ENCODE measurements at places on chromosomes 5 and 9.

DNA sequence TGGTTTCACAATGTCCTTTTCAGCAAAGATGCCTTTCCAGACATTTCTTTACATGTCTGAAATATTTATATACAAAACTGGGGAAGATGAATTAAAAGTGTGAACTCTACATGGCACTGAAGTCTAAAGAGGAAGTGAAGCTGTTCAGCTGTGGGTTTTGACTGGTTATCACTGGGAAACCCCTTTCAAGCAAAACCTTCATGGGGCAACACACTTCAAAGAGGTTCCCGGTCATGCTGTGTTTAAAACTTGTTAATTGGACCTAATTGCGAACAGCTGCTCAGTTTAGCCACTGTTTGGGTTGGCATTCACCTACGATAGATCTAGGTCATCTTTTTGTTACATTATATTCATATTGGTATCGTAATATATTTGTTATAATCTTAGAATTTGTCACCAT lies 20.0 kb upstream of the GDNF start:
- DNase-seq = no peak

GRCh38 chr5:132369474-132370180 lies at the start of gene SLC22A5:
Gene SLC22A5 (plus strand): TSS chr5:132369710. CDS start chr5:132369973, 263 bp downstream.
- peak; percentile 96 for DNase-seq

GRCh38 chr9:77594963-77595362 lies 53.2 kb downstream of the GNA14 start:
- DNase-seq = no peak

DNA sequence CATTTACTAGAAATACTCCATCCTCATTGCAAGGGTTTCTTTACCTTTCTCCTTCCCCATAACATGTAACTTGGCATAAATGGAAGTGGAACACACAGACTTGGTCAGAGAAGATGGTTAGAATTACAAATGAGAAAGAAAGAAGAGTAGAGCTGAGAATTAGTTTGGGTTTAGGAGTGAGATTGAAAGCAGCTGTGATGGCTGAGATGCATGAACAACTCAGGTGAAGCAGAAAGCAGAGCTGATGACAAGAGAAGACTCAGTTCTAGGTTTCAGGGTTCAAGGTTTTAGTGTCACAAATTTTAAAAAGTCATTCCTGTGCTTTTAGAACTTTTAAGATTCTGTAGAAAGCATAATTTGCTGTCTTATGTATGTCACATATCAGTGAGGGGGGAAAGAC lies 54.0 kb downstream of the TMEM161B start:
- no peak for DNase-seq

DNA sequence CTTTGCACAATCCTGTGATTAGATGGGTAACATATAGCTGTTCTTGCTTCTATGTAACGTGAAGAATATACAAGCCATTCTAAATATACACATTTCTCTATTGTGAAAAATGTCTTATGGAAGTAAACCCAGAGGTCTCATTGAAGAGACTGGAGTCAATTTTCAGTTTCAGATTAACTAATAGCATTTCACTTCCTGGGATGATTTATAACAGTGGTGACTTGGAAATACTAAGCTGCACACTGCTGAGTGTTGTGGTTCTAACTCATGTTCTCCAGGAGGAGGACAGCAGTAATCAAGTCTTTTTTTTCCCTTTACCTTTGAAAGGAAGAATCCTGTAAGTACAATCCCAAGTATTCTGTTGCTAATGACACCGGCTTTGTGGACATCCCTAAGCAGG lies 3.3 kb downstream of the CTSL start:
- DNase-seq = no peak

DNA sequence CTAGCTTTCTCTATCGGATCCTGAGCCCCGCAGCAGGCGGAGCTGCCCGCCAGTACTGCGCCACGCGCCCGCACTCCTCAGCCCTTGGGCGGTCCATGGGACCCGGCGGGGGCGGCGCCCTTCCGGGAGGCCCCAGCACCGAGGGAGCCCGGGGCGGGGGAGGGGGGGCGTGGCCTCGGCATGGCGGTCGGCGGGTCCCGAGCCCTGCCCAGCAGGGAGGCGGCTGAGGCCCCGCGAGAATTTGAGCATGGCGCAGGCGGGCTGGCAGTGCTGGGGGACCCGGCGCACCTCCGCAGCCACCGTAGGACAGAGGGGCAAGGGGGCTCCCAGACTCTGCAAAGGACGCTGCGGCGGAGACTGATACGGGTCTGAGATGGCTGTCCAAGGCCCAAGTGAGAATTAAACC lies 6.8 kb downstream of the ZDHHC11B start:
- peak; percentile 60 for DNase-seq

DNA sequence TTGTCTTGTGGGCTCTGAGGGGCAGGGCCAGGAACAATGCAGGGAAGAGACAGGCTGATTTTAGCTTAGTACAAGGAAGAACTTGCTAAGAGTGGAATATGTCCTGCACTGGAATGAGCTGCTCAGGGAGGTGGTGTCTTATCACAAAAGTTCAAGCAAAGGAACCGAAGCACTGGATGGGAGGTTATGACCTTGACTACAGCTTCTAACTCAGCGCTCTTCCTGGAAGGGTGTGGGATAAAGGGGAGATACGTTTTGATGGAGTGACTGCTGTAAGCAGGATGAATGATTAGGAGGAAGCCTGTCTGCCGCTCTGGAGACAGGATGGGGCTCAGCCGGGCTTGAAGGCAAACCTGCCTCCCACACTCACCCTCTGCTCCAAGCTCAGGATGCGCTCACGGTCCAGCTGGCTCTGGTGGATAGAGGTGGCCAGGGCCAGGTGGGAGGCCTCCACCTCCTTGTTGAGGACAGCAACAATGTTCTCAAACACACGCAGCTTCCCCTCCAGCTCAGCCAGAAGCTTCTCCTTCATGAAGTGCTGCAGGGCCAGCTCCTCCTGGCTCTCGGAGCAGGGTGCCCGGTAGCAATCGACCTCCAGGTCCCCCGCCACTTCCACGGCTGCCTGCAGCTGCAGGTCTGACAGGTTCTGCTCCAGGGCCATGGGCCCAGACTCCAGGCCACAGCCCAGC lies 13.5 kb downstream of the TRAF1 start:
- no peak for DNase-seq

DNA sequence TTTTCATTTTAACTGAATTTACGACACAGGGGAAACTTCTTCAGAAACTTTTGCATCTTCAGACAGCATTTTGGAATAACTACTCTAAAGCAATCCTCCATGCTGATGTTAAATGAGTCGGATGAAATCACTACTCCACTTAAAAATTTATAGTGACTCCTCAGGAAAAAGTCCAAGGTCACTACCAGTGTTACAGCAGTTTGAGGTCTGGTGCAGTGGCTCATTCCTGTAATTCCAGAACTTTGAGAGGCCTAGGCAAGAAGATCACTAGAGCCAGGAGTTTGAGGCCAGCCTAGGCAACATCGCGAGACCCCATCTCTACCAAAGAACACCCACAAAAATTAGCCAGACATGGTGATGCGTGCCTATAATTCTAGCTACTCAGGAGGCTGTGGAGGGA lies 5.9 kb upstream of the GAS1 start:
- DNase-seq = no peak

DNA sequence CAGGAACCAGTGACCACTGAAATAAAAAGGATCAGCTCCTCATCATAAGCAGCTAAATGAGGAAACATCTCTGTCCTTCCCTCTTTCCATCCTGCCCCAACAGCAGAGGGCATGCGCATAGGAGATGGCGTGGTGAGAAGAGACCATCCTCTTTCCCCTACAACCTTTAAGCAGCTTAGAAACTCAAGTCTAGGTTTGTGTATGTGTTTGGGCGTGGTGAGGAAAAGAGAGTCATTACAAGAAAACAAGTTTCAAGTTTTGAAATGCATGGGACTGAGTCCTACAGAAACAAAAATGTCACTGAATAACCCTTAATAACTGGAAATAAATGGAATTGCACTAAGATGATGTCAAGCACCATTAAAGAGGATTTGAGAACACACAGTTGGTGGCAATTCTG lies 96.4 kb upstream of the IL12B start:
- no peak for DNase-seq

DNA sequence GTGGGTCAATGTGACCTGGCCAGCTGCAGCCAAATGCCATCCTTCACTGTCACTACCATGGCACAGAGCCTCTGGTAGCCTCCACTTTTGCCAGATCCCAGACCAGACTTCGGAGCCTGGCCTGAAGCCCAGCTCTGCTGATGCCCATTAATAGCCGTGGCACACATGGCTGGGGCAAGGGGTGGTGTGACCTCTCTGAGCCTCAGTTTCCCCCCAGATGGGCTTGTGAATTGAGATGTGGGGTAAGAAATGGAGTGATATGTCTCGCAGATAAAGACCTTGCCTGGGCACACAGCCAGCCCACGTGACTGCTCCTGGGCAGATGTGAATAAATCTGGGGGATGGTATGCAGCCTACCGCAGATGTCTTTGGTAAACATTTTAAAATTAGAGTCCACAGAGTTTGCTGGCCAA lies 13.9 kb downstream of the SUSD3 start:
- DNase-seq = no peak

- DNase-seq = no peak
Measured at GRCh38 chr9:4371108-4371507, 71.2 kb upstream of the GLIS3 start.

DNA sequence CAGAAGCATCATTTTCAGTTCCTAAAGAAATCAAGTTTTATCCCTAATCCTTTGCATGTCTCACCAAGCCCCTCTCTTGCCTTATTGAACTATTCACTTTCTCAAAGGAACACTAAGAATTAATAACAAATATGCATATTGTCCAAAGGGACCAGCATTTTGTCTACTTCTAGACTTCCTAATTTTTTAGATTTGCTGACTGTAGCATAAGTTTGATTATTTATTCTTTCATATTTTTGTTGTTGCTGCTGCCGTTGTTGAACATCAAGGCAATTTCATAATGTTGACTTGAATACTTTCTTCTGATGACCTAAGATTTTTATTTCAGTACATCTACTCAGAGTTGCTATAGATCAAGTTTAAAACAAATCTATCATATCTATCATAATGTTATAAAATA lies 111.2 kb upstream of the HAPLN1 start:
- DNase-seq = no peak

- DNase-seq = no peak
Measured at GRCh38 chr5:154313360-154314017, 123.0 kb downstream of the GALNT10 start.

DNA sequence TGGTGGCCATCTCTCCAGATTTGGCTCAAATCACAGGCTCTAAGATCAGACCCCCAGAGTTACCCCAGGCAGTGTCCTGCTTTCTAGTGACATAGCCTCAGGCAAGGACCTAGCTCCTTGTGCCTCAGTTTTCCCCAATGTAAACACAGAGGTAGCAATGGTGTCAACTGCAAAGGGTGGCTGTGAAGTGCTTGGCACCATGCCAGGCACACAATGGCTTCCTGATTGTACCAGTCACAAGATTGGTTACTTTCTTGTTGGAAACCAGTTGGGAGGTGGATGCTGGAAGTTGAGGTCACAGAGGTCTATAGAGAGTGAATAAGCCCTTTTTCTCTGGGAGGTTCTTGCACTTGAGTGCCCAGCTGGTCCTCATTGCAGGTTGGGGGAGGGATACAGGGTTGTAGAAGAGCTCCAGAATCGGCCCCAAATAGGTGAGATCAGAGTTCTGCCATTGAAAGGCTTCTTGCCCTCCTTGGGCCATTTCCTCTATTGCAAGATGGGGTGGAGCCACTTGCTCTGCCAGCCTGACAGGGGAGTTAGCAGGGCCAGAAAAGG lies 2.3 kb downstream of the STKLD1 start:
- DNase-seq = no peak

- no peak for DNase-seq
Measured at GRCh38 chr5:61600945-61601511, 269.0 kb downstream of the ZSWIM6 start.

DNA sequence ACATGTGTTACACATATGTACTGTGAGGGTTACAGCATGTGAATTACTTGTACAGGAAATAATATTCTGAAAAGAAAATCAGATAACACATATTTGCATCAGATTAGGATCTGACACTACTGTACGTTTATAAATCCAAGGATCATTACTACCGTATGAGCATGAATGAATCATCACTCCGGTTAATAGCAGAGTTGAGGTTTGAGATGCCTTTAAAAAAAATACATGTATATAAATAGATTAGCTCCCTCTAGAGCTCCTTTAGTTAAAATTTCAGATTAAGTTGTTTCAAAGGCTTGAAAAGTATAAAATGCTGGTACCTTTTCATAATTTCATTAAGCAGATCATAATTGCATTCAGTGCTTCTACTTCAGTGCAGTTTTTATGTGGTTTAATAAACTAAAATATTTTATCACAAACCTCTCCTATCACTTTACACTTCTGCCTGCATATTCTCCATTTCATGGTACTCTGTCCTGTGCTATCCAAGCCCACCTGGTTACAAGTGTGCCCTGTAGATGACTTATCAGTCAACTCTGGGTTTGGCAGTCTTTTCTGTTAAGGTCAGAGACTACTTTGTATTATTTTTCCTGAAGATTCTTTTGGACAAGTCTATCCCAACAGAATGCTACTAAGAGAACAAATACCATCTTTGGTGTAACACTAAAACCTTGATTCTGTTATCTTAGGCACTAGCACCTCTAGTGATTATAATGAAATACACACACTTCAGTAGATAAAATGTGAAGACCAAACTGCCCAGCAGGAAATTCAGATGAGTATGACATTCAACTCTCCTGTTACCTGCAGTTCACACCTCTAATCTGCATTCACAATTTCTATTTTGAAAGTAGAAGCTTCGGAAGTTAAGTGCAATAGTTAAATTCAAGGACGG lies 48.0 kb upstream of the POU5F2 start:
- DNase-seq = no peak
